ENCODE measurements at places on chromosomes 6 and 20. TPM values are rescaled to one million over a fixed set of nuclear protein-coding genes. Genes with fewer than 3 reads are reported as not detected.
A peak's percentile ranks its signal among the peaks of the same experiment; 100 is the strongest.

DNA sequence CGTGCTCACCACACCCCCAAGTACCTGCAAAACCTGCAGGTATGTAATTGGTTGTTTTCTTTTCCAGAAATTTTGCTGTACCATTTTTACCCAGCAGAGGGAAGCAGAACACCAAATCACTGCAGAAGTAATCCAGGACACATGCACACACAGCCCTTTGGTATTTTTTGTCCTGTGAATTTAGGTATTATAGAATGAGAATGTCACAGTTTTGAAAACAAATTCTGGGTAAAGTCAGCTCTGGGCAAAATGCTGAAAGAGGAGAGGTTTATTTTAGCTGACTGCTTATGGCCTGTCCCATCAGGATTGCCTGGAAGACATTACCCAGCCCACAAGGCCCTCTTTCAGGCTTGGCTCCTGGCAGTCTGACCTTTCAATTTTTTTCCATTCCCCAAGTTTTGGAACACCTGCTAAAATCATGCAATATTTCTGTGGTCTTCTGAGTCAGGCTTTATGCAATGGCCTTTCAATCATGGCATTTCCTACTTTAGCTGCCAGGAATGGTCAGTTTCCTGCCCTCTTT, 3.5 kb upstream of the EFHC1 start:
- DNase-seq: peak; percentile 85

The LHFPL5 gene
- total RNA-seq: not detected

- no peak for DNase-seq
These were observed 753.4 kb upstream of the ADGRB3 start for GRCh38 chr6:67881706-67882065.

DNA sequence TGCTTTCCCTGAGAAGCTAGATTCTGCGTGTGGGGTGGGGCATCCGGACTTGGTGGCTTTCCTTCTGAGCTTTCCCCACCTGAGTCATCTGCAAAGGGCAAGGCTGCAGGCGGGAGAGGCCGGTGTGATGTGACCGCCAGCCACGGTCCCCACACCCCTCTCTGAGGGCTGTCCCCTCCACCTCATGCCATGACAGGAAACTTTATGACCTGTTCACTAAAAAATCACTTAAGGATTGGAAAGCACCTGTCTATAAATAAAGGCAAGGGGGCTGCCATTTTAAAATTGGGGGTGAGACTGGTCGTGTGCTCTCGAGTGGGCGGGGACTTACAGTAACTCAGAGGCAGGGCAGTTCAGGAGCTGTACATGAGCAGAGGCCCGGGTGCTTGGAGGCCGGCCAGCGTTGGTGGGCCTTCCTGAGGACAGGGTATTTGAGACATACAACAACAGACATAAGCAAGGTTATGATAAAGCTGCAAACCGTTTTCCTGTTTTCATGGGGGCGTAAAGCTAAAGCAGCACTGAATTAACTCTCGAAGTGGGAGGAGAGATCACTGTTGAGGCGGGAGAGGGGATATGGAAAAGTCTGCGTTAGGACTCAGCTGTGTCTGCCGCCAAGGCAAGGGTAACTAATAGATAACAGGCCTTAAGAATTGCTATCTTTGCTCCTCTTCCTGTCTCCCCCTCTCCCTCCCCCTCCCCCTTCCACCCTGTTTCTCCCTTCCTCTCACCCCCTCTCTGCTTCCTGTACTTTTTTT, 16.1 kb upstream of the SERPINB1 start:
- peak; percentile 92 for DNase-seq

DNA sequence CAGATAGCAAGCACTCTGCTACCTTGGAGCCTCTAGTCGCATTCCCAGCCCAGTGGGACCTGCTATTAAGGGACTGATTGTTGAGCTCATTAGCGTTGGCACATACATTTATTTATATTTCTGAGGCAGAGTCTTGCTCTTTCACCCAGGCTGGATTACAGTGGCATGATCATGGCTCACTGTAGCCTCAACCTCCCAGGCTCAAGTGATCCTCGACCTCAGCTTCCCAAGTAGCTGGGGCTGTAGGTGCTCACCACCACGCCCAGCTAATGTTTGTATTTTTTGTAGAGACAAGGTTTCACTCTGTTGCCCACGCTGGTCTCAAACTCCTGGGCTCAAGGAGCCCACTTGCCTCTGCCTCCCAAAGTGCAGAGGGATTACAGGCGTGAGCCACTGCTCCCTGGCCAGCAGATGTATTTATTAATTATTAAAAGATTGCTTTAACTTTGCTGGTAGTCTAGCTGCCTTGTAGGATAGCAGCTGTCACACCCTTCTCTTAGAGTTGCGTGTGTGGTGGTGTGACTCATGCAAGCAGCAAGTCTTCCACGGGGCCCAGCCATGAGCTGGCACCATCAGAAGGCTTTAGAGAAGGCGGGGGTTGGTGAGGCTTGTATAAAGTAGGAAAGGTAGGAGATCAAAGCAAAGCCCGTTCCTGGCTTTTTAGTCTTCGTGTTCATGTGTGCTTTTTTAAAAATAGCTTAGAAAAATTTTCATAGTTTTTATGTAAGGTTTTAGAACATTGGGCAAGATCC, 16.5 kb downstream of the ACTR5 start:
- DNase-seq: peak; percentile 81

The PACRG gene
- total RNA-seq: 0.17 TPM

The TNFAIP3 gene
- total RNA-seq: 13.4 TPM

DNA sequence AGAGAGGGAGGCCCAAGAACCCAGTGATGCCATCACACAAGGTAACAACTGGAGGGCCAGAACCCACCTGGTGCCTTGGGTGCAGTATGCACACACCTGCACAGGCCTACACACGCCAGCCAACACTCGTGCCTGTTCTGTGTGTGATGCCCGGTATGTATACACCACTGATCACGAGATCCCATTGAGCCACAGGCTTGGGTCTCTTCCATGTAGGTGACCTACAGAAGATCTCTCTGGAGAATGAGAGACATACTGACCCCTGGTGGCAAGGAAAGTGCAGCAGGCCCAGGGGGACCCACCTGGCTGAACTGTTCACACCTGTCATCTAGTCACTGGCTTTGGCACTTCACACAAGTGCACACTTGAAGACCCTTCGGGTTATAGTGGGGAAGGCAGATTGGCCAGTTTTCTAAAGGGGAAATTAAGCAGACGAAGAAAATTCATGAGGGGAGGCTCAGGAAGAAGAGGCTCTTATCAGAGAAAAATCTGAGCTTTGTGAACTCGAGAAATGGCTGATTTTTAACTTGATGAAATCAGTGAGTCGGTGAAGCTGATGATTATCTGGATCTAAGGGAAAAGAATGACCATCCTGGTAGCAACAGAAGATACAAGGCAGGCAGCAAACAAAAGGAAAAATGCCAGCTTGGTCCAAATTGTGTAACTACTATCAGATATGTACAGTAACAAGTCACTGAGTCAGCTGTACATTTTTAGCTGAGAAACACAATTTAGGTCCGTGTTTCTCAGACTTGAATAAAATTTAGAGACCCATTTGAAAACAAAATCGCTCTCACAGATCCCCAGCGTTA, 69.1 kb upstream of the PBOV1 start:
- DNase-seq: peak; percentile 52

The FOXS1 gene
- total RNA-seq: 0.09 TPM

DNA sequence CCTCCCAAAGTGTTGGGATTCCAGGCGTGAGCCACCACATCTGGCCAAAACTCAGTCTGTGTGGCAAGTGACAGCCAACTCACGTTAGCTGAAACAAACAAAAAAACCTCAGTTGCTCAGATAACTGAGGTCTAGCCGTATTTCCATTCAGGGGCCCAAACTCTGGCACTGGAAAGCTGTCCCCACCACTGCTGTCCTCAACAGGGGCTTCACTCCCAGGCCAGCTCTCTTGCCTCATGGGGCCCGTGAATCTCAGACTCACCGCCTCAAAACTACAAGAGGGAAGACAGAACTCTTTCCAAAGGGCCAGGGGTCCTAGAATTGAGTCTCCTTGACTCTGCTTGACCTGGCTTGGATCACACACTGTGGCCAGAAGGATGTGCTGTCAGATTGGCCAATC, 7.4 kb downstream of the TTPAL start:
- DNase-seq: no peak

The TBP gene
- 9.9 TPM for total RNA-seq

The AURKA gene
- 66.3 TPM for total RNA-seq

The SAMD3 gene
- not detected for total RNA-seq

The SLC22A2 gene
- total RNA-seq: not detected

DNA sequence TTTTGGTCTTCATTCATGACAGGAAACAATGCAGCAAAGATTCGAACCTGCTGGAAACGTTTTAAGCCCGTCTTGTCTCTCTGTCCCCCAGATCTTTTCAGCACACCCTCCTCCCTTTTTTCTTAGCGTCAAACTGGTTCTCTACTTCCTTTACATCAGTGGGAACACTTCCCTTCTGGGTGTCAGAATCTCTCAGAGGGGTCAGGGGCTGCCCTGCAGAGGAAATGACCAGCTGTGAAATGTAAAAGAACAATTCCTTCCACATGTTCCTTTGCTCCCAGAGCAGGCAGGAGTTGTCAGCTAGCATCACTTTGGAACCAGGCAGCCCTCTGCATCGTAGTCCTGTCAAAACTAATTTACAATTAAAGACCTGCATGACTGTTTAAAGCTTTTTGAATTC, 619.0 kb downstream of the TFAP2A start:
- DNase-seq: peak; percentile 33

The CFAP61 gene
- total RNA-seq: not detected

DNA sequence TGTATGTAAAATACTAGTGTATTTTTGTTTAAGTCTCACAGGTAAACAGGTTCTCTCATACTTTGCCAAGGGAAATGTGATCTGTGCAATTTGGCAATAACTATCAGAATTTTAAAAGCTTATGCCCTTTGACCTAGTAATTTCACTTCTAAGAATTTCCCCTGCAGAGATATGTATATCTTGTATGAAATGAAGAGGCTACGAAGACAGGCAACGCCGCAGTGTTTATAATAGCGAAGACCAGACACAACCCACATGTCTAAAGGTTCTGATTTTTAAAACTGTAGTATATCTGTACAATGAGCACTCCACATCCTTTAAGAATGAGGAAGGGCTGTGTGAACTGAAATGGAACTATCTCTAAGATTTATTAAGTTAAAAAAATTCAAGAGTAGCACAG, 7.5 kb downstream of the TRAF3IP2 start:
- DNase-seq: no peak

DNA sequence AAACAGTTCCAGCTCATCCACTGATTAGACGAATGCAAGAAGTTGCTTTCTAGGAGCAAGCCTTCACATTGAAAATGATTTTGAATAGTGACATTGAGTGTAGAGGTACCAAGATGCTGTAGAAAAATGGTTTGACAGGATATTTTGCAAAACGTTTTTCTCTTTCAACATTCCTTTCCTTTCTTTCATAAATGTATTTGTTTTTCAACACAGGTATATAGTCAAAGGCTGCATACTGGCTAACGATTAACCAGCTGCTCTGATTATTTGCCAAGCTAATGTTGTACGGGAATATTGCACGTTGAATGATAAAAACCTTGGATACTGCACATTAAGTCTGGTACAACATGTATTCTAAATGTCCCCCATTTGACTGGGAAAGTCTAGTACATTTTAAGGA, 78.8 kb upstream of the TENT5A start:
- no peak for DNase-seq

The TMC2 gene
- not detected for total RNA-seq

The FAM83C gene
- not detected for total RNA-seq

- no peak for DNase-seq
These were observed 242.6 kb upstream of the CDYL start for GRCh38 chr6:4533576-4533975.

GRCh38 chr20:5827098-5827853, 77.1 kb downstream of the SHLD1 start:
- DNase-seq: no peak

The METTL24 gene
- total RNA-seq: not detected

The GCNT2 gene
- total RNA-seq: 53.9 TPM

The CASS4 gene
- 0.05 TPM for total RNA-seq

DNA sequence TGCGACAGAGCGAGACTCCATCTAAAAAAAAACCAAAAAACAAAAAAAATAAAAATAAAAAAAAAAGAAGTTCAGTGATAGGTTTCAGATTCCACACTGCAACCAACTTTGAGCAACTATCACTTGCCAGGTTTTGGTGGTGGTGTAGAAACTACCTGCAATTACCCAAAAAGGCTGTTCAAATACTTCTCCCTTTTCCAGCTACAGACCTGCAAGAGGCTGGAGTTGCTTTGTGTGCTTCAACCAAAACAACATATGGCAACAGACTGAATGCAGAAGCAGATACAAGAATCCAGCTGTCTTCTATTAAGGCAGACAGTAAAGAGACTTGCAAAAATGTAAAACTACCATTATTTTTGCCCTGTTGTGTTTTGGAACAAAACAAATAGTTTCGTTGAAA, 9.3 kb upstream of the BCAS1 start:
- DNase-seq: no peak

The TNNC2 gene
- total RNA-seq: not detected

GRCh38 chr6:38018755-38019165, 199.2 kb downstream of the ZFAND3 start:
- no peak for DNase-seq

The RBPJL gene
- total RNA-seq: not detected

GRCh38 chr20:53085720-53086119, 113.6 kb downstream of the TSHZ2 start:
- DNase-seq: no peak

DNA sequence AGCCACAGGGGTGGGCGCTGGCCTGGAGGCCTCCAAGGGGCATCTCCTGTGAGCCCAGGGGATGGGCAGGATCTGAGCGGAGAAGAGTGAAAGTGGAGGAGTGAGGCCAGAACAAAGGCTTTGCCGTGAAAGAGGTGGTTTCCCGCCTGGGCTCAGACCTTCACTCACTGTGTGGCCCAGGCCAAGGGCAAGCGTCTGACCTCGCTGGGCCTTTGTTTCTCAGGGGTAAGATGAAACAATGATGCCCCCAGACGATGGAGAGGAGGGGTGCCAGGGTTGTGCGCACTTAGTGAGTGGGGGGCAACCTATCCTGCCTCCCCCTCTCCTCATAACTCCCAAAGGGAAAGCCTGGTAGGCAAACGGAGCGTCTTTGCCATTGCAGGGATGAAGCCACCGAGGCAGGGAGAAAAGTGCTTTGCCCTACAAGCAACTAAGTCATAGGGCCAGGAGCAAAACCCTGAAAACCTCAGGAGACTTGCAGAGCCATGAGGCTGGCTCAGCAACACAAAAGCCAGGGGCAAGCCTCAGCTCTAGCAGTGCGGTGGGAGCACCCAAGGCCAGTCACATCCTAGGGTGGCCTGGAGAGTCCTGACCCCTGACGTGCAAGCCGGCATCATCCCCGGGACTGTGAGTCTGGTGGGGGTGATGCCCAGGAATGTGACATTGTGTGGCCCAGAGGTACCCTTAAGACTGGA, 897 bp upstream of the STMN3 start:
- DNase-seq: no peak

GRCh38 chr6:16224409-16224808, 14.0 kb upstream of the GMPR start:
- no peak for DNase-seq

DNA sequence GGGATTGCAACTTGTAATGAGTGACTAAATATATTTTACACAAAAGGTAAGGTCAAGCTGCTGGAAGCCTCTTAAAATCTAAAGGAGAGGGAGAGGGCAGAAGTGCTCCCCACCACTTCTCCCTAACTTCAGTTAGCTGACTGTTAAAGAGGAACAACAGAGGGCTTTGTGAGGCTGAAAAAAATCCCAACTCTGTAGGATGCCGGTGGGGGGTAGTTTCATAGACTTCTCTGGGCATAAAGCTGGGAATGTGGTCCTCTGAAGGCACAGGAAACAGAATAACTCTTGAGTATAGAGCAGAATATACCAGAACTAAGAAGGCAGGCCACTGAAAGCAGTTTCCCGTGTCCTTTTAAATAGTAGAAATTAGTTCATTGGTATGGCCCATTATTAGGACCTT, 71.6 kb downstream of the KIF6 start:
- no peak for DNase-seq

GRCh38 chr6:32713241-32713640, 27.9 kb upstream of the HLA-DQA2 start:
- DNase-seq: no peak

GRCh38 chr6:129992881-129993280, 25.5 kb upstream of the L3MBTL3 start:
- DNase-seq: no peak
